ENCODE measurements at places on chromosomes 7 and 10.

- no peak for DNase-seq
Observed at GRCh38 chr7:155381852-155382801, 75.8 kb upstream of the EN2 start.

GRCh38 chr10:62040881-62041280 lies 139.4 kb downstream of the ARID5B start:
- DNase-seq = no peak

- no peak for DNase-seq
Observed at GRCh38 chr10:73900064-73900463, 10.9 kb upstream of the PLAU start.

GRCh38 chr7:115600207-115600606 lies 430.4 kb downstream of the TFEC start:
- no peak for DNase-seq

GRCh38 chr7:74252893-74253292 lies 1.3 kb downstream of the RFC2 start:
- DNase-seq = no peak

- no peak for DNase-seq
Observed at GRCh38 chr7:106289848-106290247, 5.1 kb upstream of the NAMPT start.

- DNase-seq = no peak
Observed at GRCh38 chr10:100175875-100176274, 10.0 kb downstream of the ERLIN1 start.

GRCh38 chr10:11450427-11450826 lies 161.0 kb downstream of the USP6NL start:
- DNase-seq = no peak

DNA sequence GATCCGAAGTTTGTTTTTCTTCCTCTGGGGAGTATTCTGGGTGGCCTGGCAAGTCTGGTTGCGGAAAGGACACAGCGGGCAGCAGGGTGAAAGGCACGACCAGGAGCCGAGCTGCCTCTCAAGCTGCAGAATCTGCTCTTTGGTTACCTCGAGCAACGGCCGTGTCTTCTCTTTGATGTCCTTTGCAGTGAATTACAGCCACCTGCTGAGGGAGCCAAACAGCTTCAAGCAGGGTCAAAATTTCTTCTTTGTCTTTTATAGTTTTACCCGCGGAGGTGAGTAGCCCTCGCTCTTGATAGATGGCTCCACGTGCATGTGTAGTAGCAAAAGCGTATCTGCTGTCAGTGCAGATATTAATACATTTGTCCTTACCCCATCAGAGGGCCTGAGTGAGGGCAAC lies 177.3 kb upstream of the MBL2 start:
- DNase-seq = no peak

Data from putamen (tissue), 1 donor.